ENCODE measurements at places on chromosomes 2 and 18. TPM values are rescaled to one million over a fixed set of nuclear protein-coding genes. Genes with fewer than 3 reads are reported as not detected.

DNA sequence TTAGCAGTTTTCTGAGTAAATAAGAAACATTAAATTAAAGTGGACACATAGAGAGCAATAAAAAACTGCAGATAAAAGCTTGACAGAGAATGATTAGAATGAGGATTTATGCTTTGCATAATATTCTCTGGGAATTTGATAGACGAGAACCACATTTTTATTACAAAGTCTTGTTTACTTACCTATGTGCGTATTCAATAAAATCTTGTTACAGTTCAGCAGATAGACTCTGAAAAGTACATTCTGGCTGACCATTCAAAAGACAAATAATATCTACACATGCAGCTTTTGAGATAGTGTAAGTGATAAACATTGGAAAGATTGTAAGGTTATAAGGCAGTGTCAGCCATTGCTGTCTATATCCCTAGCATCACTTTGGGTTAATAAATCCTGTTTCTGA is 381.6 kb downstream of the NYAP2 start:
- no peak for DNase-seq

- no peak for DNase-seq
Observed at GRCh38 chr2:105779394-105779793, 34.7 kb downstream of the NCK2 start.

DNA sequence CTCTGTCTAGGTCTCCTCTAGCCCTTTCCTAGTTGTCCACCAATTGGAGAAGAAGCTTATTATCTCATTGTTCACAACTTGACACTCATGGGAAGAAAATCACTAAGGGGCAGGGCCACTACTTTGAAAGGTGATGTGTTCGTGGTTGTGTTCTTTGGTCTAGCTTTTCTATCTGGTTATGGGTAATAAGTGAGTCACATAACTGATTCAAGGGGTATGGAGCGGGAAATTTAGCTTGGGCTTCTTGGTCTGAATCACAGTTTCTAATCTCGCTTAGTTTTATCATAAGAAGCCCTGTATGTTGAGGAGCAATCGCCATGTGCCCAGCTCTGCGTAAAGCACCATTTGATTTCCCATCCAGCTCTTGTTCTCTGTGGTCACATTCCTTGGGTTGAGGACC is 18.7 kb upstream of the DYTN start:
- no peak for DNase-seq

- DNase-seq, result no peak
Observed at GRCh38 chr2:167575276-167575675, 672.1 kb downstream of the STK39 start.

DNA sequence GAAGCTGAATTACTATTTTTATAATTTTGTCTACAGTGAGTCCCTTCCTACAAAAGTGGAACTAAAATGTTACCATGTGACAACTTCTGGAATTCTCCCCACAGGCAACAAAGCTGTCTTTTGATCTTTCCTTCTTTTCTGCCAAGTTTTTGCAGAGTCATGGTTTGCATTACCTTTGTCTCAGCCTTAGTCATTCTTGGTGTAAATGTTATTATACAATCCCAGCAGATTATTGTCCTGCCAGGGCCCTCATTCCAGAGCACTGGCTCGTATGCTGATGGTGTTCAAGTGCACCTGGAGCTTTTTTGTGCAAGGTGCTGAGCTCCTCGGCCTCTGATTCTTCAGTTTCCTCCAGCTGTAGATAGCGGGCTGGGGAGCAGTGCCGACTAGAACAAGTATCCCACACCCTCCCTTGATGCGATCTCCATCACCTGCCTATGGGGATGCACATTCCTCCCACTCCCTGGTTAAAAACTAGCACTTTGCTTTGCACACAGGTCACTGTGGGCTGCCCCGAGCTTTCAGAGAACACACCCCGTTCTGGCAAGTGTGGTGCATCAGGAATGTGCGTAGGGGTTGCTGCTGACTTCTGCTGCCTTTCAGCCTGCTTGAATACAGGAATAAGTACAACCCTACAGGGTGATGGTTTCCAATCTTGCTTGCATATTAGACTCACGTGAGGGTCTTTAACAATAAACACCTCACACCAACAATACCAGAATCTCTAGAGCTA is 263.6 kb downstream of the RNF144A start:
- no peak for DNase-seq

- DNase-seq, result no peak
Observed at GRCh38 chr2:109143214-109144187, 14.5 kb downstream of the SH3RF3 start.

LNPK gene
- 12.9 TPM for total RNA-seq

CHRNG gene
- not detected for total RNA-seq

CEP76 gene
- 5.6 TPM for total RNA-seq
